ENCODE measurements at places on chromosomes 16 and 17.

DNA sequence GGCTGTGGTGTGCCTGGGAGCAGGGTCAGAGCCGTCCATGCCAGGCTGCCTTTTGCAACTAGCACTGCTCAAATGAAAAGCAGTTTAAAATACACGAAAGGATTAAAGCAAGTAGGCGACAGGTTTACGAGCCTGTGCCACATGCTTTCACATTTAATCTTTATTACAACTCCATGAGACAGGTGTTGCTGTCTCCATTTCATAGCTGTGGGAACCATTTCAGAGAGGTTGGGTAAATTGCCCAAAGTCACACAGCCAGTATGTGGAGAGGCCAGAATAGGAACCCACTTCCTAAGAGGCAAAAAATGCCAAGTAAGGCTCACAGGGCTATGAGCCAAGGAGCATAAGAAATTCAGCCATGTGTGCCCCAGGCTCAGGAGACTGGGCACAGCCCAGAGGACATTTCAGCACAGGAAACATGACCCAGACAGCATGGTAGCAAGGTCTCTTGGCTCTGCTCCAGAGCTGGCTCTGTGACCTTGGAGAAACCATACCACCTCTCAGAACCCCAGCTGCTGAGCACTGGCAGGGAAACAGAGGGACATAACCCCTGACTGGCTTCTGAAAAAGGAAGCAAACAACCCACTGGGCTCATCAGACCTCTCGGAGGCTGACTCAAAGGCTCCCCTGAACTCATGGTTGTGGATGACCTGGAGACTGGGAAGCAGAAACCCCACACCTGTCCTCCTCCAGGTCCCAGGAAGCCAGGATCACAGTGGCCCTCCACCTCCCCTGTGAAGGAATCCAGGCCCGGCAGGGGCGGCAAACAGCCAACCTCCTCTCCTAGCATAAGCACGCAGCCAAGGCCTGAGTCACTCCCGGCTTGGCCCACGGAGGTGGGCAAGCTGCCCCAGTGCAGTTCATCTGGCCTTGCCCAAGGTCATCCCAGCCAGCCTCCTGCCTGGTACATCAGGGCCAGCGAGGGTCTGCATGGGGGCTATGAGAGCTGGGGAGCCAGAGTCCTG is 40.3 kb upstream of the MRPS23 start:
- no peak for DNase-seq

GRCh38 chr17:40071313-40072039 is 8.7 kb downstream of the THRA start:
- no peak for DNase-seq

GRCh38 chr16:79625738-79626137 is 25.2 kb upstream of the MAF start:
- DNase-seq = no peak

GRCh38 chr16:23223368-23223767 is 40.8 kb downstream of the SCNN1G start:
- no peak for DNase-seq

- DNase-seq = no peak
Measured at GRCh38 chr17:35865412-35866340, 3.0 kb downstream of the HEATR9 start.

GRCh38 chr16:84979516-84979915 is 31.8 kb downstream of the ZDHHC7 start:
- DNase-seq = no peak

GRCh38 chr16:7318686-7319085 is 14.0 kb upstream of the RBFOX1 start:
- DNase-seq = no peak

DNA sequence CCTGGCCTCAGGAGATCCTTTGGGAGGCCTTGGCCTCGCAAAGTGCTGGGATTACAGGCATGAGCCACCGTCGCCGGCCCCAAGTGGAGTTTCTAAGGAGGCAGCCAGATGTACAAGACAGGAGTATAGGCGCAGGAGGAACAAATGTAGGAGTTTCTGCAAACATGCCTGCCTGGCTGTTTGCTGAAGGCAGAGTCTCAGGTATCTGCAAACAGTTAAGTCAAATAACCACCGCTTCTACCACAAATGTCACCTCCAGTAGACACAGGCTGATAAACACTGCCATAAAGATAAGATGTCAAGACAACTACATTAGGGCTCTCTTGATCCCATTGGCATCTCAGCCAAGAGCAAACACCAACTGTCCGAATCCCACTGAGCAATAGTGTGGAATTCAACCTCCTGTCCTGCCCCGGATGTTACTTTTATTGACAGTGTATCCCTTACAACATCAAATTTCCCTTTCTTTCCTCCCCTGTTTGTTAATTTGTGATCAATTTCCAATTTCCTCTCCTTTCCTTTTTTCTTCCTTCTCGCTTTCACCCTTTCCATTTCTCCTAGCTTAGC is 5.6 kb upstream of the COG1 start:
- no peak for DNase-seq

Measured in spinal cord (tissue), 10 donors.